ENCODE measurements at places on chromosomes 5 and 9.
A peak's percentile ranks its signal among the peaks of the same experiment; 100 is the strongest.

DNA sequence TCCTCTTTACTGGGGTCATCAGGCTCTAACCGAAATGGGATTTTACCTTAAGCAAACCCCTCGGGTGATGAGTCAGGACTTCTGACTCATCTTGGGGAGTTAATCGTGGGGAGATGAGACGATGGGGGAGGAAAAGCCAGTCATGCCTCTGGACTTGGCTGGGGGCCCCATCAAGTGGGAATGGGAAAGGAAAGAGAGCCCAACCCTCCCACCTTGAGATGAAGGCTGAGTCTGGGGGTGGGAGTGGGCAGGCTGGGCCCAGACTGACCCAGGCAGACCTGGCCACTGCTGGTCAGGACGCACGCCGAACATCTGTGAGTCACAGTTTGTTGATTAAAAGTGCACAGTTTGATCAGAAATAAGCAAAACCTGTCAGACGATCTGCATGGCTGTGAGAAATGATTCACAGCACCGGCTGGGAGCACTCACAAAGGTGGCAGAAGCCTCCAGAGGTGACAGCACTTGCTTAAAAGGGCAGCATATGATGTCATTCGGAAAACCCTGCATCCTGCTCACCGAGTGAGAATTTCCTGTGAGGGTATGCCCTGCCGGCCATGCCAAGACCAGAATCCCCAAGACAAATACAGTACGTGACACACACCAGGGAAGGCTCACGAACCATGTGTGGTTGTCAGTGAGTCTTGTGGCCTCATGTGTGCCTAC lies 50.0 kb upstream of the SLC25A51 start:
- DNase-seq = no peak

DNA sequence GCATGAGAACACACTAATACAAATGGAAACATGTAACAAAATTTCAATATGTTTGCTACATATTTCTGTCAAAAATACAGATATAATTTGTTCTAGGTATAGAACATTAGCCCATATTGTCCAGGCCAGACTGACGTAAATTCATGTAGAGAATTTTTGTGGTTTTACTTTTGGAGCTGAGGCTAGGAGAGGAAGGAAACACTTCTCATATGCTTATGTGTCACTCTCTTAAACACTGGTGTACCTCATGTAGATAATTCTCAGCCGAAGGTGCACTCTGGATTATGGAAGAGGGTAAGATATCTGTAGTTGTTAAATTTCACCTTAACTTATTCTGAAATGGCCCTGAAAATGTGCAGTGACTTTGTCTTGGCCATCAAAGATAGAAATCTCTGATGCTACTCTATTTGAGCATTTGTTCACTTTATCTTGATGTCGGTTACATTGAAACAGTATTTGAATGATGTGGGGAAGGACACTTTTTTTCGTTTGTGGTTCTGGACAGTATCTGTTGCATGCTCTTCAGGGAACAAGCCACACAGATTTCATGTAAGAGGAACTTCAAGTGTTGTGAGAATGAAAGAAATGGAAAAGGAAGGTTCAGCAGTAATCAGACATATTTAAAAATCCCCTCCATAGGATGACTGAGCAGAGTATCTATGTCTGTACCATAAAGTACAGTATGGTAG lies 202.7 kb downstream of the SPATA31D1 start:
- DNase-seq = peak; percentile 34

DNA sequence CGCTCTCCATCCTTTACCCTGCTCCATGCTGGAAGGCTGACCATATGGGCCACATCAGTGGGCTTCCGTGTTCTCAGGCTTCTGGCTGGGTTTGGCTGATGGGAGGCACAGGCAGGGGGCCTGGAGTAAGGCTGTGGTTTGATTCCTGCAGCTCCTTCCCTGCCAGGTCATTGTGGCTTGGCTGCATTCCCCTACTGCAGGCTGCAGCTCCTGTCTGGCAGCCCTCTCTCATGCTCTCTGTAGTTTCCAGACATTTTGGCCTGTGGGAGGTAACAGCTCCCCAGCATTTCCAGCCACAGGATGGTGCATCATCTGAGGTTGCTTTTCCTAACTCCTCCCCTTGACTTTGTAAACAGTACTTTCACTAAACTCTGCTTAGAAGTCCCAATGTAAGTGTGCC lies 102.0 kb upstream of the PTPN3 start:
- DNase-seq = no peak

GRCh38 chr5:60918466-60918865 lies 26.4 kb downstream of the ERCC8 start:
- DNase-seq = no peak

DNA sequence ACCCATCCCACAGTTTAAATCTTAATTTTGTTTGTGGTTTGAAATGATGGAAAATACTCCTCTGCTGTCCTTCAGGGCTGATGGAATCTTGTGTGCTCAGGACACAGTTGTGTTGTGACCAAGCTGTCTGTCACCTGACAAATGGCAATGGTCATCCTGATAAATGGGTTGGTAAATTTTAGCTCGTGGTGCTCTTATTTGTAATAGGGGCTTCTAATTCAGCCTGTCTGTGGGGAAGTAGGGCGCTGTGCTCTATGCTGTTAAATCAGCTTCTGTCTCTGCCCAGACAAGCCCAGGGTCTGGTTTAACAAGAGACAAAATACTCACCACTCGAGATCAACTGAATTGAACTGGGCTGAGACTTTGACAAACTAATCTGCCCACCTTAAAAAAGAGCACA lies 4.5 kb downstream of the LRRTM2 start:
- no peak for DNase-seq

DNA sequence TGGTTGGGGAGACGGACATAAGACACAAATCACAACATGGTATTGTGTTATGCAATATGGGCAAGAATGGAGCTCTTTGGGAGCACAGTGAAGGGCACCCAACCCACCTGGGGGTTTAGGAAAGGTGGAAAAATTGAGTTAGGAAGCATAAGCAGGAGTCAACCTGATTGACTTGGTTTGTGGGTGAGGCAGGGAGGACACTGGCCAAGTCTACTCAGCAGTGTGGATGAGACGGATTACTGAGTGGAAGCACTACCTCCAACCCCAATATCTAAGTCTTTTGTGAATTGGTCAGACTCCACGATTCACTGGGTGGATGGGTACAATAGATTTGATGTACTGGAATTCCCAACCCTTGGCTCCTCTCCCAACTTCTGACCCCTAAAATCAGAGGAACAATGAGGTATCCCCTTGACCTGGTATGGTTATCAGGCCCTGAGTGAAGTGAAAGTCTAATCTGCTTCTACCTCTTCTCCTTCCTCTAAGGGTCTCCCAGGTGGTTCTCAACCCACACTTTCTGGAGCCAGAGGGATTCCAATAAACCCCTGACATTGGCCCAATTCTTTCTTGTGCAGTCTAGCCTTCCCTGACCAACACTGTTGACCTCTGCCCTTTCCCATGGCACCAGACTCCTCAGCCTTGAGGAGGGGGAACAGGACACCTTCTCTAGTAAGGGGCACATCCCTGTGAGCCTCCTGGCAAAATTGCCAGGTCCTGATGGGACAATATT lies 5.2 kb downstream of the EGR1 start:
- no peak for DNase-seq

DNA sequence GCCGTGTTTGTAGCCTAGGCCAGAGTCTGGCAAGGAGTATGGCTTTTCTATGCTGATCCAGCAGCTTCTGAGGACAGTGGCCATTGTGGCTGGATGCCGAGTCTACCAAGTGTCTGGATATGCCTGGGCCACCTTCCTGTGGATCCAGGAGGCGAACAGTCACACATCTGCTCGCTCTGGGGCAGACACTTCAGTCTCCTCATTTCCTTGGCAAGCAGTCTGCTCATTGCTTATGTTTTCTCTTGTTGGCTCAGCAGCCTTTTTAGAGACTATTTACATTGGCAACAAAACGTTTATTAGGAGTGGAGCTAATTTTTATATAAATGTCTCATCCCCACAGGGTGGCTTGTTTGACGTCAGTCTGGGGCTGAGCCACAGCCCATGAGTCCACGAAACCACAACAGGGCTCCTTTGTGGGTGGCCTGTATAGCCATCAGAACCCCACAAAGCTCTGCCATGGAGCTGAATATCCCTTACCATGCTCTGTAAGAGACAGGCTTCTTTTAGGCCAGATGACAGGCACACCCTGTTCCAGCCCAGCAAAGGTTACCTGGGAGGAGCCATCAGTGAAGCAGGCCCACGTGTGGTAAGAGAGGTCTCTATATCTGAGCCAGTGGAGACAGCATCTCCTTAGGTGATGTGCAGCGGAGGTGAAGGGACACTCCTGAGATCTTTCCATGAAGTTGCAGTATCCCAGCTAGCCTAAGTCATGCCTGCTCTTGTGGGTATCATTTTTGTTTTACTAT lies 221.7 kb downstream of the DIRAS2 start:
- DNase-seq = no peak

GRCh38 chr9:3528451-3528850 lies 2.6 kb upstream of the RFX3 start:
- DNase-seq = peak; percentile 90

- no peak for DNase-seq
Measured at GRCh38 chr9:19619221-19619620, 169.6 kb downstream of the SLC24A2 start.

DNA sequence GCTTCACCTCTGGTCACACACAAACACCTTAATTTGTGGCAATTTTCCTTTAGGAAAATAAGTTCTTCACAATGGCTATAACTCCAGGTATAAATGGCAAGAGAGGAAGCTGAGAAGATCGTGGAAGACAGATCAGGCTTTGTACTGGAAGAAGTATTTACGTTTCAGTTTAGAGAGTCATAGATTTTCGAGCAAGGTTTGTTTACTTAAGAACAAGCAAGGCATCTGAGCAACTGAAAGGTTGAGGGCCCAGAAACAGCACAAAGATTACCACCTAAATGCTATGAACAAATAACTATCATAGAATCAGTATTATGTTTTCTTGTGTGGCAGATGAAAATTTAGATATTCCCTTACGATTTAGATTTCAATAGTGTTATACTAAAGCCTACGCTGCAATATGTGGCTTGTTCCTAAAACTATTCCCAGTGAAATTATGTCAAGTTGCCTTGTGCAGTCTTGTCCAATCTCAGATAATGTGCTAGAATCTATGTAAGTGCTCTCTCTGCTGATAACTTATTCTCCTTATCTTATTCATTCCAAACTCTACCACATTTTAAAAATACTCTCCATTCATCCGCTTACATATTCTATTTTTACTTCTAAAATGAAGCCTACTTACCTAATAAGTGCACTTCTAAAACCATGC lies 6.7 kb downstream of the SLCO4C1 start:
- no peak for DNase-seq

- DNase-seq = peak; percentile 13
Measured at GRCh38 chr9:4382722-4383317, 83.0 kb upstream of the GLIS3 start.

DNA sequence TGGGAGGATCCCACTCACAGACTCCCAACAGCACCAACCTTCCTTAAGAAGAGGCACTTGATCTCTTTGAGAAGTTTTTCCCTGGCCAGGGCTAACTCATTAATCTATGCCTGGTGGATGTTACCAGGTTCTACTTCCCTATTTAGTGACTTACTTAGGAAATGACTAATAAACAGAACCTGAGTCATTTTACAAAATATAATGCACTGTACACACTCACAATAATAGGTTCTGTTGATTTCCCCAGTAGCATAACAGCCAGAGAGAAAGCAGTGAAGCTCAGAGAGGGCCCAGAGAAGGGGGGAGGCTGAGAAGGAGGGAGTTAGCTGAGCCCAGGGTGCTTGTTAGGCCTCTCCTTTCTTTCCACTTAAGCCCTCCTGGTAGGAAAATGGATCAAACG lies 27.1 kb downstream of the FRMD3 start:
- DNase-seq = peak; percentile 47

DNA sequence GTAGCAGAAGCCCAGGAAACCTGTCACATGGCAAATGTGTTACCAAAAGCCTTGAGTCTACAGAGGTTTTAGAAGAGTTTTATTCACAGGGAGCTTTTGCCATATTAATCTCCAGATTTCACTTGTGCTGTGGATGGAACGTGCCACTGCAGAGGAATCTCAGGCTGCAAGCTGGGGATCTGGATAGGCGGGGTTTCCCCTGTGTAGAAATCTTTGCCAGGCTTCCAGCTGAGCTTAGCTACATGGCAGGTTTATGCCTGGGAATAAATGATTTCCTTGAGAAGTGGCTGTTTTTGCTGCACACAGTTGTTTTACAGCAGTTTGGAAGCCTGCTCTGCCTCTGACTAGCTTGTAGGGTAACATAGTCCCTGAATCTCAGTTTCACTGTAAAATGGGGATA lies 224.6 kb upstream of the PLPPR1 start:
- no peak for DNase-seq

DNA sequence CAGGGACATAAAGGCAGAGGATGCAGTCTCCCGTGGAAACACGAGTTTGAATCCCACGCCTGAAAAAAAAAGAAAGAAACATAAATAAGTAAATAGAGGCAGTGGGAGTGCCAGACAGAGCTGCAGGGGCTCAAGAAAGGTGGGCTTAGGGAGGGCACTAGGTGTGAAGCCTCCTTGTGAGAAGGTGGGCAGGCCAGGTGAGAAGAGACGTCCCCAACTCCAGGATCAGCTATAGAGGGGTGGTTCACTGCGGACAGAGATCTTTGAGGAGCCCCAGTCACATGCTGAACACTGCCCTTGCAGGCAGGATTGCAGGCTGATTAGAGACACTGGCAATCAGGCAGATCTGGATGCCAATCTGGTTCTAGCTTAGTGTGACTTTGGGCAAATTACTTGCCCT lies 172.1 kb downstream of the RGS3 start:
- DNase-seq = no peak

DNA sequence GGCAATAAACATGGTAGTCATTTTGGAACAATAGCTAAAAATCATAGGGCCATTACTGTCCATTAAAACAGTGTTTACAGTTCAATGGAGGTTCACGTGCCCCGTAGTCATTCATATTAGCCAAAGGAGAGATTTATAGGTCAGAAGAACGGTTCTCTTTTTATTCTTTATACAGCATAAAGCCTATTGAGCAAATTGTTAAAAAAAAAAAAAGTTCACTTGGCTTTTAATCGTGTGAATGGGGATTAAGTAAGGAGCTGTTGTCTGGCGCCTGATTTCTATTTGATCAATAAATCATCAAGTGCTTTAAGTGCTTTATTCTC lies 69.1 kb upstream of the TBCA start:
- DNase-seq = no peak

- no peak for DNase-seq
Measured at GRCh38 chr5:68928617-68929302, 165.1 kb upstream of the SLC30A5 start.

Measured in hematopoietic multipotent progenitor cell (in vitro differentiated cells).